ENCODE measurements at places on chromosomes 1 and 21.

DNA sequence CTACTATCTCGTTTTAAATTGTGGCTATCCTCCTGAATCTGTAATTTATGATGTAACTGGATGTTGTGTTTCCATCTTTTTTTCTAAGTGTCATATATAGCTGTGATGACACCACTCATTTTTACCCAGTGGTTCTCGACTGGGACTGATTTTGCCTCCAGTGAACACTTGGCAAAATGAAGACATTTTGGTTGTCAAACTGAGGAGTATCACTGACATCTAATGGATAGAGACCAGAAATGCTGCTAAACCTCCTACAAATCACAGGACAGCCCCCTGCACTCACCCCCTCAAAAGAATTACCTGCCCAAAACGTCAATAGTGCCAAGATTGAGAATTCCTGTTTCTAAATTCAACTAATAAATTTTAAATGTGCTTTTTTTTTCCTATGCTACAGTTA lies 1.9 kb downstream of the TRMT13 start:
- no peak for DNase-seq

GRCh38 chr1:3365523-3366125 lies 88.8 kb upstream of the ARHGEF16 start:
- DNase-seq = no peak

DNA sequence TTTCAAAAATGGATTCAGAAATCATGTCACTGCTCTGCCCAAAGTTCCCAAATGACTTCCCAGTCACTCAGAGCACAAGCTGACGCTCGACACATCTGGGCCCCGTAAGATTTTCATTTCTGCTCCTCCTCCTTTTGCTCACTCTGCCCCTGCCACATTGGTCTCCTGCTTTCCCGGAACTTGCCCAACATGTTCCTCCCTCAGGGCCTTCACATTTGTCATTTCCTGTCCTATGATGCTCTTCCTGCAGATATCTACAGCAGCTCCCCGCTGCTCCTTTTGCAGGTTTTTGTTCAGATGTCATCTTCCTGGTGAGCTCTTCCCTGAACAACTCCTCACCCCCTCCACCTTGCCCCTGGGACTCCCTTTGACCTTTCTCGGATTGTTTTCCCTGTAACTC lies 58.5 kb upstream of the IVNS1ABP start:
- peak; percentile 82 for DNase-seq

DNA sequence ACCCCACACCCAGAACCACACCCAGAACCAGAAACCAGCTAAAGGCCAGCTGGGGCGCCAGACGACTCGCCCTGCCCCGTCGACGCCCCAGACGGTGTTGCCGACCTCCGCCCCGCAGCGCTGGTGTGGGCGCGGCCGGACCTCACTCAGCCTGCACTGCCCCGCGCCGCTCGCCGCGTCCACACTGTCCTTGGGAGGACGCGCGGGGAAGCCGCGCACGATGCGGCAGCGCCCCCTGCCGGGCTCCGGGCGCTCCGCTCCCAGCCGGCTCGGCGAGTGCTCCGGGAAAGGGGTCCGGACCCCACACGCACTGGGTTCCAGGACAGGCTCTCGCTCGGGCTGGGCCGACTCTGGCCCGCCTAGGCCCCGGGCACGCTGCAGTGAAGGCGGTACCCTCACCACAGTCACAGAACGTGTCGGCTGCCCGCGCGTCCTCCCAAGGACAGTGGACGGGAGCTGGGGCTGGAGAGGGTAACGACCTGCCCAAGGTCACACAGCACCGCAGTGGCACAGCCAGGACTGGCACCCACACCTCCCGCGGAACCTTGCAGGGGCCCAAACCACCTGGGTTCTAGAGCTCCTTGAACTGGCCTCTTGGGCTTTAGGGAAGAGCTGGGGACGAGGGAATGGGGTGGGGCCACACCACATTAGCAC lies 90.2 kb downstream of the DMRTA2 start:
- peak; percentile 85 for DNase-seq

GRCh38 chr1:31633117-31633516 lies 11.6 kb downstream of the PEF1 start:
- peak; percentile 50 for DNase-seq

- DNase-seq = peak; percentile 60
Measured at GRCh38 chr1:151710187-151710840, 6.3 kb downstream of the CELF3 start.

DNA sequence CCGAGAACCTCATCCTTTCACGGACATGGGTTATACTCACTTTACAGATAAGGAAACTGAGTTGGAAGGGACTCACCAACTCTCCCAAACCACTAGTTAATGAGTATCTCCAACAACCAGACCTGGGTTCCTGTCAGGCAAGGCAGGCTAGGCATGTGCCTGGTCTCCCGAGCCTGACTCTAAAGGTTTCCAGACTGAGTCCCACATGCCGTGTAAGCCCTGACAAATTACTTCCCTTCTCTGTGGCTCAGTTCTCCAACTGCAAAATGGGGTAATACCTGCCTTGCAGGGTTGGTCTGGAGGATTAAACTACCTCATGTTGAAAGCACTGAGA lies 34.3 kb downstream of the SSBP3 start:
- peak; percentile 47 for DNase-seq

- DNase-seq = no peak
Measured at GRCh38 chr1:159594625-159595405, 7.2 kb downstream of the APCS start.

DNA sequence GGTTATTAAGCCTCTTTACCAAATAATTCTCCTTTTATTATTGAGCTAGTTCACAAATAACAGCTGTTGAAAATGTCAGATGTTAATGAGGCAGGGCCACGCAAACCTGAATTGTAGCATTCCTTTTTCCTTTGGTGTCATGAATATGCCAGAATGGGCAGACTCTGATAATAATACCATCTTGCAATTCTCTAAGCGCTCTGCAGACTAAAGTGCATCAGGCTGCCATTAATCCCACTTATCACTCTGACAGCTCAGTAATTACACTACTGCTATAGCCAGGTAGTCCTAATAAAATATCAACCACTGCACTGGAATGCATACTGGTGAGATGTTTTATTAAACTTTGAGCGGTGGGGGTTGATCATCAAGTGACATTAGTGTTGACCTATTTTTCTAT lies 177.7 kb downstream of the DPYD start:
- no peak for DNase-seq

- no peak for DNase-seq
Measured at GRCh38 chr1:151898519-151898991, 10.8 kb downstream of the THEM4 start.

- DNase-seq = peak; percentile 18
Measured at GRCh38 chr1:236869911-236870310, 74.8 kb downstream of the MTR start.

DNA sequence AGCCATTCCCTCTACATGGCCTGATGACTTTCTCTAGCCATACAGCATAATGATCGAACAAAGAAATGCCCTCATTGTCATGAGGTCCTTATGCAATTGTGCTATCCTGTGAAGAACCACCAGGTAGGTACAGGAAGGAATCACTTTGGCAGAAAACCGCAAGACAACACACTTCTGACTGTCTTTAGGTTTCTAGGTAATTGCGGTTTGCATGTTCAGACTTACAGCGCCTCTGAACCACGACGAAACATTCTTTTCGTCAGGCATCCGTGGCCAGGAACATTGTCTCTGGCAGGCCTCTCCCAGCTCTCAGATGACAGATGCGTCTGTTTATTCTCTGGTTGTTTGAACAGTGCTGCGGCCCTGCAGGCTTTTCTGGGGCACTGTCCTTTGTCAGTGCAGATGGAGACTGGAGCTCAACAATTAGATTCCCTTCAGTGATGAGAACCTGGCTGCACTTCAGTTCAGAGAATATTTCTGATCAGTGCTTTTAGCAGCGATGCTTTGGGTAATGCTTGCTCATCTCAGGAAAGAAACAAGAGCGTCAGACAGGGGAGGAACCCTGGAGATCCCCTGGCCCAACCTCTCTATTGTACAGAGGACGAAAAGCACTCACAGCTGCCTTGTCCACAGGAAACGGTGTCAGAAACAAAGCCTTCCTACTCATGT lies 63.4 kb downstream of the B3GALT5 start:
- DNase-seq = no peak

- no peak for DNase-seq
Measured at GRCh38 chr1:229037806-229038405, 233.0 kb upstream of the RAB4A start.

DNA sequence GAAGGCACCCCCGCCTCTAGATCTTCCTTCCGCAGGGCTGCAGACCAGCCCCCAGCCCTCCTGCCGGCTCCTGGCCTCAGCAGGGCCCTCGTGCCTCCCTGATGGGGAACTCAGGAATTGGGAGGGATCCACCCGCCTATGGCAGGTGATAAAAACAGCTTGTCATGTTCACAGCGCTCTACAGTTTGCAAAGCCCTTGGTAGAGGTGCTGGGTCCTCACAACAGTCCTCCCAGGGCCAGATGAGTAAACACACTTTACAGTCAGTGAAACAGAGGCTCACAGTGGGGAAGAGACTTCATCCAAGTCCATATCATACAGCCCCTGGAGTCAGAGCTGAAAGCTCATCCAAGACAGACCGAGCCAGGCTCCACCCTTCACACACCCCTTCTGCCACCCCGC lies 97.0 kb upstream of the IFFO2 start:
- no peak for DNase-seq

- DNase-seq = peak; percentile 80
Measured at GRCh38 chr1:28062806-28063205, 25.6 kb downstream of the EYA3 start.

DNA sequence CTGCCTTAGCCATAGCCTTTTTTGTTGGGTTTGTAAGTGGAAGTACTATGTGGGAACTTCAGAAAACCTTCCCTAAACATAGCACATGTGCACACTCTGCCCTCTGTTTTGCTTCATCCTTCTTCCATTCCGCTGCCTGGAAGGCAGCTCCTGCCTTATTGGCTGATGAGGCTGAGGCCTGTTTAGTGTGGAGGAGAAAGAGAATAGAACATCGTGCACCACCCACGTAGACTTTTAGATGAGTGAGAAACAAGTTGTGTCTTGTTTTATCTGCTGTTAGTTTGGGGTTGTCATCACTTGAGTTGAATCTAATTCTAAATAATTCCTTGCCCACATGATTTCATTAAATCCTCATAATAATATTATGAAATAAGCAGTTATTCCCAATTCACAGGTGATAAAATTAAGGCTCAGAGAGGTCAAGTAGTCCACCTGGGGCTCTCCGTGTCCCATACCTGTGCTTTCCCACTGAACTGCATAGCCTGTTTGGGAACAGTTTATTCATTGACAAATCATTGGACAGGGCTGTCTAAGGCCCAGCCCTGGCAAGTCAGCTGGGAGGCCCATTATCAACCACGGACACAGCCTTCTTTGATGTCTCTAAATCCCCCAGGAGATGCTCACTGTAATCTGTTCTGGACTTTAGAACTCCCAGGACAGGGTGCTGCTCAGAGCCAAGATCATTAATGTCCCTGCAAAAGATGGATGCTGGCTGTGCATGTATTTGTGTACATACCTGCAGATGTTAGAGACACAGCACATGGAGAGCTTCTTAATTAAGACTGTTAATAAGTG lies 93.0 kb downstream of the ABCA4 start:
- DNase-seq = no peak

DNA sequence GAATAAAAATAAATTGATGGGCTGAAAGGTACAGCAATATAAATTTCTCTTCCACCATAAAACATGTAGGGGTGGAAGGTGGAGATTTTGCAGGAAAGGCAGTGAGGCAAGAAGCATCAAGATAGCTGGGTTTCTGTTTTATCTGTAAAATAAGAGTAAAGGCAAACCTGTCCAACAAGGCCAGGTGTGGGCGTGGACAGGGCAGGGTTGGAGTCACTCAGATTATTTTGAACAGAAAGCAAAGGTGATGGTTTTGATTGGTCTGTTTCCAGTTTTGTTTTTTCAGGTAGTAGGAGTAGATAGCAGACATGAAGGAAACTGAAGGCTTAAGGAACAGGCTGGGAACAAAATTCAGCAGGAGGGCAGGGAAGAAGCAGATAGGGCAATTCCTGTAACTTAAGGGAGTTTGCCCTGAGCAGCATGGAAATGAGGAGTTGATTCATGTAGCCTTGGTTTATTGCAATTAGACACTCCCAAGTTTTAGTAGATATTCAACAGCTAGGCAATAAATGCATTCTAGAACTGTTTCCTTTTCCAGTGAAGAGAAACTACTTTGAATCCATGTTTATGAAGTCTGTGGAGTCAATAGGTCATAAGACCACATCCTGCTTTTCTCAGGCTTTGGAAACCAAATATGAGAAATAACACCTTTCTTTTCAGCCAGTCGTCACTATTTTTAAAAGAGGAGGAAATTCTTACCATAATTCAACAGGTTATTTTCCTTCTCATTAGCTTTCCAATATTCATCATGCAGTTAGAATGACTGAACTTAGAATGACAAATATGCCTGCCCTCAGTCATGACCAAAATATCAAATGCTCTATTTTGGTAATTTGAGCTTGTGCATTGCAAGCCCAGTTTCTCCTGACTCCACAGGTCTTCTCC lies 38.7 kb upstream of the CD55 start:
- DNase-seq = no peak

GRCh38 chr21:27825035-27825434 lies 858.1 kb upstream of the ADAMTS5 start:
- DNase-seq = no peak

- peak; percentile 84 for DNase-seq
Measured at GRCh38 chr1:159829273-159829634, 2.6 kb downstream of the SLAMF8 start.

DNA sequence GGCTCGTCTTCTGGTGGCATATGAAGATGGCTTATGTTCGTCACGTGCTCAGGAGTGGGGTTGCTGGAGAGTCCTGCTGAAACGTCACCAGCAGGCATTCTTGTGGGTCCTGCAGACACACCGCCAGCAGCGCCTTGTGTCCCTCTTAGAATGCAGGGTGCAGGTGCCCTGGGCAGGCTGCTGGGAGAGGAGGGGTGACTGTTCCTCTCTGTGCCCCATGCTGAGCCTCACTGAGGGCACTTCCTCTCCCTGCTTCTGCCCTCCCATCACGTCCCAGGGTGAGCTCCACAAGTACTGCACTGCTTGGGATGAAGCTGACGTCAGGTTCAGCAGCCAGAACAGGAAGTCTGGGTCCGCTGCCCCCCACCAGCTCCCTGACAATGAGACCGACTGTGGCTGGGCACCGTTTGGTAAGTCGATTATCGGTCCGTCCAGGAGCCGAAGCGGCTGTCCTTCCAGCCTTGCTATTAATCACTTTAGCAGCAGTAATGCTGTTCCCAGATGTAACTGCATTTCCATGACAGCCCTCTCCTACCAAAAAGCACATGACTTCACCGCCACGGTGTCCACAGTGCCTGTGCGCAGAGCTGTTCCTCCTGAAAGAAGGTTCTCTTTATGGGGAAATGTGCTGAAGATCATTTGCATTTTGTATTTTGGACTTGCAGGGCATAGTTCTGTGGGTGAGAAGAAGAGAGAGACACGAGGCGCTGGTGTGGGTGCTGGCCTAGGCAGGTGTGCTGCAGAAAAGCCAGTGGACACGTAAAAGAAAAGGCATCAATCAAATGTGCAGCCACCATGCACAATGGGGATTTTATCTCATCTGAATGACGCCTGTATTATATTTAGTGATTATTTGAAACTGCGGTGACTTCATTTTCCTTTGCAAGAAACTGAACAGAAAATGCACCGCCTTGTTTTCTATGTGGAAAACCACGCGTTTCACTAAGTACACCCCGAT lies 21.0 kb downstream of the SLC37A1 start:
- DNase-seq = peak; percentile 92

GRCh38 chr1:22282364-22282995 lies 139.6 kb upstream of the WNT4 start:
- no peak for DNase-seq

All from suppressor macrophage (primary cell).